ENCODE measurements at places on chromosomes 3 and 15.
A peak's percentile ranks its signal among the peaks of the same experiment; 100 is the strongest.

- DNase-seq = no peak
These were observed 294.9 kb upstream of the SGO1 start for GRCh38 chr3:20480786-20481365.

DNA sequence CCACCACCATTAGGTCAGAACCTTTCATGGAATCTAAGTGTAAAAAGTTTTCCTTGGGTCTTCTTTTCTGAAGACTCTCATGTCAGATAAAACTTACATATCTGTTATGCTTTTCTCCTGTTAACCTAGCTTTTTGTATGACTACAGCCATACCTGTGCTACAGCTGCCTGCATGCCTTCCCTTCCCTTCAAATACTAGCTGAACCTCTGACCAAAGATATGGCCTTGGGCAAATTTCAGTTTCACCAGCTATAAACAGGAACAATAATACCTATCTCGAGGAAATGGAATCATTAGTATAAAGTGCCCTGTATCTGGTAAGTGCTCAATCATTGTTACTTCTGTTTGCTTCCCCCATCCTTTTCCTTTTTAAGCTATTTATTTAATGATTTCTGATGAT lies 25.0 kb downstream of the GLB1 start:
- no peak for DNase-seq

DNA sequence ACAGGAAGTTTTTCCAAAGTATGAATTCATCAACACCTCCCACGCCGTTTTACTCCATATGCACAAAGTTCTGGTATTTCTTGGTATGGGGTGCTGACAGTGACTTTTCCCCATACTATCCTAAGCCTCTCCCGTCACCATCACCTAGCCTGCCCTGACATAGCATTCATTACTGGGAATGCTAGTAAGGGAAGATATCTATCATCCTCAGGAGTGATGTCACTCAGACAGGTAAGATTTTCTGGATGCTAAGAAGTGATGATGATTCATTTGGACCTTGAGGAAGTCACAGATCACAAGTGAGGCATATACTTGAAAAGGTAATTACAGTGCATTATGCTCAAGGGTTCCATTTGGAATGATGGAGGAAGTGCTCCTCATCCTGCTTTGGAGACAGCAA lies 355.1 kb upstream of the STAC start:
- DNase-seq = no peak

DNA sequence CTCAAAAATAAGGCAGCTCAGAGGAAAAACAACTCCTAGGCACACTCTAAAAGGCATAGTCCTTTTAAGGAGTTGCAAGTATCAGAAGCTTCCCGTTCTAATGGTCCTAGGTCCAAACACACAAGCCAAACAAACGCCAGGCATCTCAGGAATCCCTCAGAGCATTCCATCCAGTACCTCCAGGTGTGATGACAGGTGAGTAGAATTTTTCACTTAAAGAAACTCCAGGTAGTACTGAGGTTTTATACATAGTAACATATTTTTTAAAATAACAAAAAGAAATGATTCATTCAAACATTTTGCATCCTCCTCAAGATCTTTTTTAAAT lies 1092.3 kb downstream of the TUSC7 start:
- no peak for DNase-seq

- no peak for DNase-seq
These were observed 892.6 kb downstream of the TUSC7 start for GRCh38 chr3:117602058-117602644.

DNA sequence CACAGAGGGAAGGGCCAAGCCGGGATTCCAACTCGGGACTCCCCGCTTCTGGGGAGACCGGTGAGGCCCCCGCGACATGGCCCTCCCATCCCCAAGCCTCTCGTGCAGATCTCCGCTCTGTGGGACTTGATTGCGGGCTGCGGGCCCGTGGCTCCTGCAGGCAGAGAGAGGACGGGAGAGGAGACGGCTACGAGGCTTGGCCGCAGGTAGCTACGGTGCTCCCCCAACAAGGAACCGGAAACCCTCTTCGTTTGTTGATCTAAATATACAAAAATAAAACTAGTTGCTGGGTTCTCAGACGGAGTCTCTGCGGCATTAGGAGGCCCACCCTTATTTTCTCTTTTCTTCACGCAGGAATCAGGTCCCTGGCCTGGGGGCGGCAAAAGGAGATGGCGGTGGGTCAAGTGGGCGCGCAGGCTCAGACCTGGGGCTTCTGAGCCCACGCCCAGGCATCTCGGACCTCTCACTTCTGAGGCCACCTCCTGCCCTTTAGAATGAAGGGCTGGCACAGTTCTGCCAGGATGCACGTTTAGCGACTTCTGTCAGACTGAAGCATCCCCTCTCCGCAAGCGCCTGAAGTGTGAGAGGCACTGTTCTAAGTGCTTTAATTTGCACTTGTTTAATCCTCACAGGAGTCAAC lies 10.9 kb downstream of the GNB5 start:
- peak; percentile 79 for DNase-seq

- DNase-seq = no peak
These were observed 18.7 kb downstream of the PAQR5 start for GRCh38 chr15:69317392-69317841.

DNA sequence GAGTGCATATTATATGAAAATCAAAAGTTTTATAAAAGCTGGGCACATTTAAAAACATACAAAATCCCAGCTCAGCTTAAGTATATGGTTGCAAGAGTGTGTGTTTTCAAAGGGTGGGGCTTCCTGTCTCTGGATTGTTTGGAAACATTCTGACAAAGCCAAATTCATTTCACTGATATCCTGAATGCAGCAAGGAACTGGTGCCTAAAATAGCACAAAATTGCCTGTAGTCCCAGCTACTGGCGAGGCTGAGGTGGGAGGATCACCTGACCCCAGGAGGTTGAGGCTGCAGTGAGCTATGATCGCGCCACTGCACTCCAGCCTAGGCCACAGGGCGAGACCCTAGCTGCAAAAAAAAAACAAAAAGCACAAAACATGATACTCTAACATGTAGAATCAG lies 13.0 kb upstream of the TJP1 start:
- DNase-seq = no peak

GRCh38 chr3:141682007-141682406 lies 56.1 kb upstream of the RNF7 start:
- no peak for DNase-seq

DNA sequence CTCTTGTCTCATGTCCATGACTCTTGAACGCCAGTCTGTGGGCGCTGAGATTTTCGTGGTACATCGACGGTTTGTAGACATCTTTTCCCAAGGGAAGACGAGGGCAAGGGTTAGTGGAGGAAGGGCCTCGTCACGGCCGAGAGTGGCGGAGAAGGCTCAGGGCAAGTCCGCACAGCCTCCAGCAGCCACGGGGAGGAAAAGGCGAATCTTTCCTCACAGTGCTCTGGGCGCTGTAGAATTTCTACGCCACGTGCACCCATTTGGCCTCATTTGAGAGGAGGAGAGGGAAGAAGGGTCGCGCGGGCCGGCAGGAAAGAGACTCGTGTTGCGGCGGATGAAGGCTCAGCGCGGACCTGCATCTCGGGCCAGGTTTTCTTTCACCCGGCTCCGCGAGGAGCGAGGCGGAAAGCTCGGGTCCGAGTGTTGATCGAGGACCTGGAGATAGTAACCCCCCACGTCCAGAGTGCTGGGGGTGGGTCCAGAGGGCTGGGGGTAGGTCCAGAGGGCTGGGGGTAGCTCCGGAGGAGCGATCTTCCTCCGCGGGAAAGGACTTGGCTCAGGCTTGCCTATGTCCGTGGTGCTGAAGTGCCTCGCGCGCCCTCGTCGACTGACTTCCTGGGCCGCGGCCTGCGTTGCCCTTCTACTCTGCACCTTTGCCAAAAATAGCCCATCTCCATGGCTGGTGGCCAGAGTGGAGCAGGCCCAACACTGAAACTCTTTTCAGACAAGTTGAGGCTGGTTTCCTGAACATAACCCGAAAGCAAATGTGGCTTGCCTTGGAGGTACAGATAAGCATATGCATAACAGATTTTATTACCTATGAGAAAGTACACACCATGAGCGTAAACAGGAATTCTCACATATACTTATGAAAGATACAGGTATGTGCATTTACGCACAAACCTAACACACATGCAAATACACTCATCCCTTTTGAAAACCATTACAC lies 1.1 kb downstream of the SLC35G2 start:
- peak; percentile 28 for DNase-seq

GRCh38 chr3:113454057-113454456 lies 12.8 kb upstream of the CFAP44 start:
- DNase-seq = no peak

- no peak for DNase-seq
These were observed 52.4 kb downstream of the TRPM1 start for GRCh38 chr15:31049111-31049510.

- DNase-seq = no peak
These were observed 181.7 kb upstream of the SNTN start for GRCh38 chr3:63470745-63471144.

DNA sequence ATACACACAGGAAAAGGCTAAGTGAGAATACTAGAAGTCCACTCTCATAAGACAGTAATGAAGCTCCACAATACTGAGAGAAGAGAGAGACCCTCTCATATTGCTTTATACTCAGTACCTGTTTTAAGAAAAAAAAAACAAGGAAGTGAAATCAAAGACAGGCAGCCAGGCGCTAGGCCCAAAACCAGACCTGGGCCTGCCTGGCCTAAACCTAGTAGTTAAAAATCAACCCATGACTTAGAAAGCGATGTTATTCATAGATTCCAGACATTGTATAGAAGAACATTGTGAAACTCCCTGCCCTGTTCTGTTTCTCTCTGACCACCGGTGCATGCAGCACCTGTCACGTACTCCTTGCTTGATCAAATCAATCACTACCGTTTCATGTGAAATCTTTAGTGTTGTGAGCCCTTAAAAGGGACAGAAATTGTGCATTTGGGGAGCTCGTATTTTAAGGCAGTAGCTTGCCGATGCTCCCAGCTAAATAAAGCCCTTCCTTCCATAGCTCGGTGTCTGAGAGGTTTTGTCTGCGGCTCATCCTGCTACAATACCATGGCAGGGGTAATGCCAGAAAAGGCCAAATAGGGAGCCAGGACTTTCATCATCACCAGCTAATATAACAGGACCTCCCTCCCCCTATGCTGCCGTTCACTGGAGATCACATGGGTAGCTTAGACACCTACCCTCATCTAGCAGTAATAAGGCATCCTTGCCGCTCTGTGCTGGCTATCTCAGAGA lies 1294.1 kb downstream of the NSUN3 start:
- DNase-seq = no peak

DNA sequence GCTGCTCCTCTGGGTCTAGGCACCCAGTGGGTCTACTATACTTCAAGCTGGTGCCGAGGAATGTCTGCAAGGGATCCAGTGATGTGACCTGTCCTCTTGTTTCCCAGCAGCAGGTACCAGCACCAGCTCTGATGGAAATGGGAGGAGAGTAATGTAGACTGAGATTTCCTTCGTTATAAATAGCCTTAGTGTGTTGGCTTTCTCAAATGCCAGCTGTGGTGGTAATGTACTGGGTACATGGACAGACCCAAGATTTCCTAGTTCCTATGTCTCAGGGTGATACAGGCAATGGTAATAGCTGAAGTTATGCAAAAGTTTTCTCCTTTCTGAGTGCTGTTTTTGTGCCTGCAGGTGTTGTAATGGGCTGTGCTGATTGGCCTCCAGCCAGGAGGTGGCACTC lies 33.0 kb upstream of the ABI3BP start:
- DNase-seq = no peak

DNA sequence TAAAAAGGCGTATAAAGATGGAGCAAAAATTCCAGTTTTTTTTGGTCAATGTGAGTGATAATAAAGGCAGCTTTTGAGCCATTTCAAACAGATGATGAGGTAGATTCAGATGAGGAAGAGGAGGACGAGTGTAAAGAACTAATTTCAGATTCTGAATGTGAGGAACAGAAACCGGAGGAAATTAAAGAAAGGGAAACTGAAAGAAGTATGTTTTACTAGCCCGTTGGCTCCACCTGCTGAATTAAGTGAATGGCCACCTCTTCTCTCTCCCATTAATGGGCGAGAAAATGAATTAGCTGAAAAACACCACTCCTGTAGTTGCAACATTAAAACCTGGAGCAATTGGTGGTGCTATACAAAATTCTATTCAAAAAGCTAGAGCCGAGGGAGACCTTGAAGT lies 55.4 kb downstream of the CYP19A1 start:
- DNase-seq = no peak

DNA sequence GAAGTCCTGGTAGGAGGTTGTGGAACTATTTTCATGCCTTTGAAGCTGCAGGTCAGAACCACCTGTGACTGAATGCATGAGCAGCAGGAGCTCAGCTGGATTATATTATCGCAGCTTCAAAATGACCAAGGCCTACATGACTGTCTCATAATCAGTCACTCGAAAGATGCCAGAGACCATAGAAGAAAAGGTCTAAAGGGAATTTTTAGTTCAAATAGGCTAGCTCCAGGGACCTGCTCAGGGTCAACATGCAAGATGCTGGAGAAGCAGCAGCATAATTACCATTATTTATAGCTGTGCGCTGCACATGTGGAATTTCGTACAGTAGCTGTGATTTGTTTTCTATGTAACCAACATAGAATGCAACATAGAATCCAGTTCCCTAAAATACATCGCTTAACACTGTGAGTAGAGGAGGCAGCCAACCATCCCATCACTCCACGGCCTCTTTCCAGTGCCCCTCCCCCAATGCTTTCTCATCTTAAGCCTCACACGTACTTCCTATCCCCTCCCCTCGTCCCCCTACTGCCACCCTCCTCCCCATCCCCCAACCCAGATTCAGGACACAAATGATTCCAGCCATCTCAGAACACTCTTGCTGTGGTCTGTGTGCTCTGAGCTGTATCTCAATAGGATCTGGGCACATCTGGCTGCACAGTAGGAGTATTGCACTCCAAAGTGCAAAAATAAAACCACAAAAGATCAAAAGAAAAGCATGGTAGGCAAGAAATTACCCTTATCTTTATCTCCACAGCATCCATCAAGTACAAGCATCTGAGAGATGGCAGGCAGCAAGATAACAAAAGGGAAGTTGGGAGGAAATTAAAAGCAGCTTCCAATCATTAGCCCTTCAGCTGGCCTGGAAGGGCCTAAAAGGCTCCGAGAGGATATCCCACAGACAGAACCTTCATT lies 352.8 kb upstream of the SEMA6D start:
- DNase-seq = no peak
